ENCODE measurements at places on chromosomes 5 and 9.

DNA sequence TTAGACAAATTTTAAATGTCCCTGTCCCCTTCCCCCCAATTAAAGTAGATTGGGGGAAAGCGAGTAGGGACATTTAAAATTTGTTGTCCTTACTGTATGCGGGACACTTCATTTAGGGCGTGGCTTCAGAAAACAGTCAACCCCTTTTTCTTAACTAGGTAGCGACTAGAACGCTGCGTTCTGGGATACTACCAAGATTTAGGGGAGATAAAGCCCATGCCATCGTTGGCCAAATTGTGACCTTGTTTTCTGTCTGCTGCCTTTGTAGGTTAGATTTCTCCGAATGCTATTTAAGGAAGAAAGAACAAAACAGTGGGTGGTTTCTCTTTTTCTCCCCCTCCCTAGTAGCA lies 1.2 kb downstream of the CKS2 start:
- DNase-seq: peak; percentile 60

DNA sequence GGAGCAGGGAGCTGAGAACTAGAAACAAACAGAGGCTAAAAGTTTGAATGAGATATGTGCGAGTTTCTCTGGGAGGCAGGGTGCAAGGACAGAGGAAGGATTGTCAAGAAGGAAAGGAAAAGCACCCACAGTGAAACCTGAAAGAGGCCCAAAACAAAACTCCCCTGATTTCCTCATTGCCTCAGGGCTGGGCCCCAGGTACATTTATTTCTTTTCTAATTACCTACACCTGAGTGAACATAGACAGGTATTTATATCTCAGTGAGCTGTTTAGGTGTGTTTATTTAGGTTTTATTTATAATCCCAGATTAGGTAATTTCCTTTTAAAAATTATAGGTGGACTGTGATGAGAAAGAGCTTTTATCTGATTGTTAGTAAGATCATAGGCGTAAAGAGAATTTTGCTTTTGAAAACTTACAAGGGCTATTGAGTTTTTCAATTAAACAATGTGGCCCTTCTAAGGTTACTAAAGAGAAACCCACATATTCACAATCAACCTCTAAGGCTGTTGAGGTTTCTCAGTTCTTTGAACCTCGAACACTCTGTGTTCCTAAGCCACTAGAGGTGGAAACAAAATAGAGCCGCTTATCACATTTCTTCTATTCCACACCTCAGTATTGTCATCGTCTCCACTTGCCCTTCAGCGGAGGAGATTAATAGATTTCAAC lies 344.8 kb downstream of the ZNF608 start:
- DNase-seq: no peak

DNA sequence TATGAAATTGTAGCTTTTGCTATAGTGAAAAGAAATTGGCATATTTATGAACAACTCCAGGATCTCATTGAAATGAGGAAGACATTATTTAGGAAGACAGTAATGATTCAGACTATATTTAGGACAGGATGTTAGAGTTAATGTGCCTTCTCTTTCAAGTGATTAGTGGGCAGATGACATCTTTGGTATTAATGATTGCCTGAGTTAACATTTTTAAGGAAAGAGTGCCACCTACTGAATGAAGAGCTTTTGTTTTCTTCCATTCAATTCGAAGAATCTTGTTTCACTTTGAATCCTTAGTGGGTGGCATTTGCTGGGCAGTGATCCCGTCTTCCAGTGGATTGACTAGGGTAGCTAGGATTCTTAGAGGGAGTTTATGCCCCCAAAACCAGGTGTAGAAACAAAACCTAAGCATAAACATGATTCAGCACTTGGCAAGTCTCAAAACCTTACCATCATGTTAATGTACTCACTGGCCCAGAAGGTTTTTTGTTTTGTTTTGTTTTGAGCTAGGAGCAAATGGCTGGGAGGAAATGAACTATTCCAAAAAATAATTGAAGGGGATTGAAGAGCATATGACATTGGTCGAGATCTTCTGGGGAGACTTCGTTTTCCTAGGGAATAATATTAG lies 23.2 kb downstream of the MAP3K1 start:
- peak; percentile 72 for DNase-seq

DNA sequence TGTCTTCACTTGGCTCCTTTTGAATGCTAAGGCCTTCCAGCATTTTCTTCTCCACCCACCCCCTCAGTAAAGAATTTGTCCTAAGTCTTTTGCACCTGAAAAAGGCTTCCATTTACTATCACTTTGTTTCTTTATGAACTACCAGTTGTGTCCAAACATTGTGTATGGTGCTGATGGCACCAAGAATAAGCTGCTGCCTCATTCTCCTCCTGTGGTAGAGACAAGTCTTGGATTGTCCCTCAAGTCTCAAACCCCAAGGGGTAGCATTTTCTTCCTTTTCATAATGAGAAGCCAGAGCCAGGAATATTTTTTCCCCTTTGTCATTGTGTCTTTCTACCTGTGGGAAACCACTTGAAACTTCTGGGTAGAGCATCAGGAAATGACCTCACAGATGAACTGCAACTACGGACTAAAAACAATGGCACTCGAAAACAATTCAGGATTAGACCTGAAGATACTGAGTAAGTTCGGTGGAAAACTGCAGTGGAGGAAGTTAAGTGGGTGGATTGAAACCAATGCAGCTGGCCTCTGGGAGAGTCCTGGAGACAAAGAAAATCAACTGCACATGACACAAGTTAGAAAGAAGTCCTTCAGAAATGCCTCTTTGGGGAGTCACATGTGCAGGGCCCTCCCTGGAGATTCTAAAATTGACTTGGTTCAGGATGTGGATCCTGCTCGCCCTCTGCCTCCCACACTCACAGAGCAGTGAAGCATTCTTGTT lies 80.5 kb downstream of the SH3RF2 start:
- no peak for DNase-seq

- peak; percentile 17 for DNase-seq
Measured at GRCh38 chr9:3331801-3332200, 194.0 kb downstream of the RFX3 start.

- DNase-seq: no peak
Measured at GRCh38 chr5:134708301-134708700, 30.0 kb upstream of the CAMLG start.

GRCh38 chr9:26260238-26260637 lies 582.0 kb upstream of the TUSC1 start:
- peak; percentile 74 for DNase-seq

GRCh38 chr9:126449725-126450667 lies 123.4 kb downstream of the MVB12B start:
- DNase-seq: no peak

- DNase-seq: peak; percentile 69
Measured at GRCh38 chr9:111798786-111799185, 4.0 kb upstream of the SHOC1 start.

DNA sequence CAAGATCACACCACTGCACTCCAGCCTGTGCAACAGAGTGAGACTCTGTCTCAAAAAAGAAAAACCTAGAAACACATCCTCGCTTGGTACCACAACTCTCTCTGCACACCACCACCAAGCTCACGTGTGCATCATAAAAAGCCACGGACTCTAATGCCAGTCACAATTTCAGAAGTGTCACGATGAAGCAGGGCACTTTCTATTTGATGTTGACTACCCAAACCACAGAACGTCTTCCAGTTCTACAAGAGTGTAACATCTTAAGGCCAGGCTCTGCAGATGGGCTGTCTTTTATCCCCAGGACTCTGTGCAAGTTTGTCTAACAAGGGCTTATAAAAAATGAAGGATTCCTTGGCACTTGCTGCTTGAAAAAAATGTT lies 22.9 kb downstream of the GFPT2 start:
- no peak for DNase-seq

DNA sequence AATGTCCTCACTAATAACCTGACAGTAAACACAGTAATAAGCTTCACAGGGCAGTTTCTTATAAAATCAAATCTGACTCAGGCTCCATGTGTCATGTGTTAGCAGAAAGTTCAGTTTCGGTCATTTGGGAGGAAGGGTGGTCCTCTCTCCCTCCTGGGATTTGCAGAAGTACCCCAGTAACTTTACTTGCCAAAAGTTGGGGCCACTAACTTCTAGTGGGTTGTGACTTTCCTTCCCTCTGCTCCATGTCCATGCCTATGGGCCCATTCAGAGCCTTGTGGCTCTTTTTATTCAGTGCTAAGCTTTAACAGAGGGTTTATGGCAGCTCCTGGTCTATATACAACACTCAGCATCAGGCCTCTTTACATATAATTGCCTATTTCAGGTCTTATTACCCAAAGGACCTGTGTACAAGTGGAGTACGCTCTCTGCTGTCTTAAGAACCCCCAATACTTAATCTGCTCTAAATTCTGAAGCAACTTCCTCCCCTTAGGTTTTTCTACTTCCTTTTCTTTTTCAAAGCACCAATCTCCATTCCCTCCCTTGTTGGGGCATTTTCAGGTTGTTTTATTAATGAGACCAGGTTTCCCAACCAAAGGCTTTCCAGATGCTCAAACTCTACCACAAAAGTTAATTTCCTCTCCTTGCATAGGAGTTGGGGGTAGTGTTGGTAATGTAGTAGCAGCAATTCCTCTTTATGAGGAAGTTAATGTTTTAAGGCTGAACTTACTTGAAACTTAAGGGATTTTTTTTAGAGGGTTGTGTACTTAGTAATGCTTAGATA lies 107.7 kb downstream of the CCDC192 start:
- DNase-seq: no peak

- DNase-seq: no peak
Measured at GRCh38 chr5:60365001-60365400, 335.0 kb downstream of the DEPDC1B start.

GRCh38 chr5:111836426-111836825 lies 79.4 kb upstream of the NREP start:
- no peak for DNase-seq

- peak; percentile 53 for DNase-seq
Measured at GRCh38 chr9:34332076-34332964, 3.0 kb downstream of the NUDT2 start.

DNA sequence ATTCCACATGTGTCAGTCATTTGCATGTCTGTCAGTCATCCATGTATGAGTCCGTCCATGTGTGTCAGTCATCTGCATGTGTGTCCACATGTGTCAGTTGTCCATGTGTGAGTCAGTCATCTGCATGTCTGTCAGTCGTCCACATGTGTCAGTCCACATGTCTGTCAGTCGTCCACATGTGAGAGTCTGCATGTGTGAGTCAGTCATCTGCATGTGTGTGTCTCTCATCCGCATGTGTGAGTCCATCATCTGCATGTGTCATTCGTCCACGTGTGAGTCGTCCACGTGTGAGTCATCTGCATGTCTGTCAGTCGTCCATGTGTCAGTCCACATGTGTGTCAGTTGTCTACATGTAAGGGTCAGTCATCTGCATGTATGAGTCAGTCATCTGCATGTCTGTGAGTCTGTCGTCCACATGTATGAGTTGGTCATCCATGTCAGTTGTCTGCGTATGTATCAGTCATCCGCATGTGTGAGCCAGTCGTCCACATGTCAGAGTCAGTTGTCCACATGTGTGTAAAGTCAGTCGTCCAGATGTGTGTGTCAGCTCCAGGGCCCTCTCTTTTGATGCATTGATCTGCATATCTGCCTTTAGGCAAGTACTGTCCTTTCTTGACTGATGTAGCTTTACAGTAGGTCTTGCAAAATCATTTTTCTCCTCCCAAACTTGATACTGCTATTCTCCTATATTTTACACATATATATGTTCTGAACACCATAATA lies 72.5 kb upstream of the CACNA1B start:
- DNase-seq: peak; percentile 59

- no peak for DNase-seq
Measured at GRCh38 chr5:137441476-137441875, 57.6 kb downstream of the SPOCK1 start.
